ENCODE measurements at places on chromosomes 1 and 21.

- no peak for DNase-seq
Observed at GRCh38 chr1:32810358-32810757, 6.8 kb downstream of the YARS1 start.

GRCh38 chr1:235749755-235750300, 100.2 kb upstream of the GNG4 start:
- DNase-seq, result no peak

DNA sequence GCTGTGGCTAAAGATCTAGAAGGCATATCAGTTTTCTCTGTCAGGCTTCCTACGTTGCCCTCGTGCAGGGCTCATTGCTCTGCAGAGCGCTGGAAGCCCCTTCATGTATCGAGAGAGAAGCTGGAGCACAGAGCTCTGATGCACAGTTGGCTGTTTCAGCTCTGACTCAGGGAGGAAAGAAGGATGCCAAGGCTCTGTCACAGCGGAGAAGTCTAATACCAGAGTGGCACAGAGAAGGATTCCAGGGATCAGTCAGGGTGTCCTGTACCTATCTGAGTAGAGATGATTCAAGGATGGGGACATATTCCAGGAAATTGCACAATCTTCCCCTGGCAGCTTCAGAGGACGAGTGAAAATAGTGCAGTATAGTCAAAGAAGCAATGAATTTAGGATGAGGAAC, 179.2 kb upstream of the FMN2 start:
- DNase-seq, result no peak

DNA sequence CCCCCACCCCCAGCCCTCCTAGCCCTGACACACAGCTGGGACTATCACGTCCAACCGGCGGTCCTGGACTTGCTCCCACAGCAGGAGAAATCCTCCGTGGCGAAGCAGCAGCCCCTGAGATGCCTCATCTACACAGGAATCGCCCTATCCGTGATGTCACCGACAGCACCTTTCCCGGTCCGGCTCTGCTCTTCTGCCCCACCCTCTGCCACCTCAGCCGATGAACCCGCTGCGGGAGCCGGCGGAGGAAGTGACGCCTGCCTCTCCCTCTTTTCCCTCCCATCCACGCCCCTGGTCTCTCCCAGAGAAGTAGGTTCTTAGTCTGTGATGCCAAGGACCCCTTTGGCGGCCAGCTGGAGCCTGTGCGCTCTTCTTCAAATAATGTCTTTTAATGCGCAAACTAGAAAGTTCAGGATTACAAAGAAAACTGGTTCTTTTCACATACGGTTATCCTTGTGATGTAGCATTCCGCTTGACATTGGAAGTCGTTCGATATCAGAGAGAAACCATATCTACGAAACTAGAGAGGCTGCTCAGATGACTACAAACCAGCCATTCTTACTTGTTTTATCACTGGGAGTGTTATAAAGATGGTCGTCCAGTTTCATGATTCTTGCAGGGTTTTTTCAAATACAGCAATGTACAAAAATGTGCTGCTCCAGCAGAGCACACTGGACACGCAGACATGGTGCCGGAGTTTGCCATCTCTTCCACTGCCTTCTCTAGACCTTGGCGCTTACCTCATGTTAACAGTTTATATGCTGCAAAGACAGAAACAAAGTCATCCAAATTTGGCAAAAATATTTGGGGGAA, 120.3 kb downstream of the PPIAL4G start:
- DNase-seq, result no peak

- peak; percentile 44 for DNase-seq
Observed at GRCh38 chr1:234065794-234066447, 161.4 kb downstream of the SLC35F3 start.

DNA sequence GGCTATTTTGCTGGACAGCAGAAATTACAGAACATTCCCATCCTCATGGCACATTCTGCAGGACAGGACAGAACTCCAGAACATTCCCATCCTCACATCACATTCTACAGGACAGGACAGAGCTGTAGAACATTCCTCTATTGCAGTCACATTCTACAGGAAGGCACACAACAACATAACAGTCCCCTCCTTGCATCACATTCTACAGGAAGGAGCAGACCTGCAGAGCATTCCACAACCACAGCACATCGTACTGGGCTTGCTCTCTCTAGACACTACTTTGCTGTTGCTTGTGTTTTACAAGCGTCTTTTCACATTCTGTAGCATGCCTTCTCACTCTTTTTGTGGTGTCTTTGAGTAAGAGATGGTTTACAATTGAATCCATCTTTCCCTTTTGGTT, 26.8 kb upstream of the ABCB10 start:
- no peak for DNase-seq

DNA sequence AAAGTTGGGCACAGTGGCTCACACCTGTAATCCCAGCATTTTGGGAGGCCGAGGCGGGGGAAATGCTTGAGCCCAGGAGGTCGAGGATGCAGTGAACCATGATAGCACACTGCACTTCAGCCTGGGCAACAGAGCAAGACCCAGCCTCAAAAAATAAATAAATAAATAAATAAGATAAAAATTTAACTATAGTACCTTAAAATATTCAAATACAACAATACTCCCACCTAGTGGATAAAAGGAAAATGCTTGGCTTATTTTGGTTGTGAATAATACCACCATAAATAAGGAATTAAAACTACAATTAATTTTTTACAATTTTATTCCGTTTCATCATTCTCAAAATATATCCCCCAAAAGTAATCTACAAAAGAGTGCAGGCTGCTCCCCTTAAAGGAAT, 8.1 kb downstream of the PSMG1 start:
- DNase-seq, result no peak

- peak; percentile 95 for DNase-seq
Observed at GRCh38 chr1:173868266-173869020, at the start of gene ZBTB37. Gene ZBTB37 (plus strand): TSS chr1:173868380. CDS start chr1:173870226, 1,846 bp downstream.

DNA sequence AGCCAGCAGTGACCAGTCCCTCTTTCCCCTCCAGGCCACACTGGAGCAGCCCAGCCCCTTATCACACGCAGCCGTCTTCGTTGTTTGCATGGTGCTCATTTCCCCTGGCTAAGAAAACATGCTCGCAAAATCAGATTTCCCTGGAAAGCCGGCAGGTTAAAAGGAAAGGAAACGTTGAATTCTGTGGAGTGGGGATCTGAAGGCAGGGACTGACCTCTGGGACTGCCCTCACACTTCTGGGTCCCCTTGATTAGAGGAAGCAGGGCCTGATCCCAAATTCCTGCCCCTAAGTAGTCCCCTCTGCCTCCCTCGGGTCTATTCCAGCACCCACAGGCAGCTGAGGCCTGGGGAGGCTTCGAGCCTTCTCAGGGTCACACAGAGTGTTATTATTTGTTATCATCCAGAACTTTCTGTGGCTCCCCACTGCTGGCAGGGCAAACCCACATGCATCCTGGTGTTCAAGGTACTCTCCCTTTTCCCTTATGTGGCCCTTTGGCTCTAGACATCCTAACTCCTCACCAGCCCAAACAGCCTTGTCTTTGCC, 125.2 kb upstream of the ZBTB40 start:
- DNase-seq, result no peak

- DNase-seq, result no peak
Observed at GRCh38 chr1:81296601-81297000, 504.1 kb upstream of the ADGRL2 start.

DNA sequence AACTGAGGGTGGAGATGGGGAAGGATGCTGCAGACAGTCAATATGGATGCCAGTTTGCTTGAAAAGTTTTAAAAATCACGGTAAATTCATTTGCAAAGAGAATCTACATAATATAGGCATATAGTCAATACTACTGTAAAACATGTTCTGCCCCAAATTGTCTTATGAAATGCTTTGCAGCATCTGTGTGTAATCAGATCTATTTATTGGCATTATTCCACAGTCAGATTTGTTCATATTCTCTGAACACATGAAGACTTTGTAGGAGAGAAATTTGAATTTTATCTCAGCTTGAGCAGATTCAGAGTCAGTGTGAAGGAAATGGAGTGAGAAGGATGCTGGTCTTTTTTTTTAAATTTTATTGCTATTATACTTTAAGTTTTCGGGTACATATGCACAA, 88.5 kb downstream of the PLPPR4 start:
- no peak for DNase-seq

DNA sequence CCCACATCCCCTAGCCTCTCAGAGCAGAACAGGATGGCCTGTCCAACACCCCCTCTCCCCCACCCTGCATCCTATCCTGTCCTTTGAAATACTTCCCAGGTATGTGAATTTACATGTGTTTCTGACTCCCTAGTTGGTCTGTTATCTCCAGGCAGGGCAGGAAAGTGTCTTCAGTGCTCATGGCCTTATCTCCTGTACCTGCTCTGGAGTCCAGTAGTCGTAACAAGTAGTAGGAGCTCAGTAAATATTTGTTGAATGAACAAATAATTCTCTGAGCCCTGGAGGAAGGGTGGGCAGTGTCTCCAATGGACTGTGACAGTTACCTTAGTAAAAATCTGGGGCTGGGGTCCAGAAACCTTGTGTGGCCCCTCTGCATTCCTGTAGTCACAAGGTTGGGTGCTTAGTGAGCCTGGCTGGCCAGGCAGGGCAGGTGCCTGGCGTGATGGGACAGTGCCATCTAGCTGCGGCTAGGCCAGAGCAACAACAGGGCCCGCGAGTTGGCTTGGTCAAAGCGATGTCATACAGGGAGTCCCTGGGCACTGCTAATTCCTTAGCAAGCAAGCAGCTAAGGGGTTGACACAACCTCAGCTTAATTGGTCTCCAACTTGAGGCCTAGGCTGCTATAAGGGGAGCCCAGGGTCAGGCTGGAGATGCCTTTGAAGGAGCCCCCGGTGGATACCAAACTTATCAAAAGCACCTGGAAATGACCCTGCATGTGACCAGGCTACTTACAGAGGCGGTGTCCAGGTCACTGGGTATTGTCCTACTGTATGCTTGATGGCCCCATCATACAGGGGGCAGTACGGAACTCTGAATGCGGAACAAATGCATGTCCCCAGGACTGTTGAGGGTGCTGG, 89.0 kb upstream of the PPM1J start:
- peak; percentile 67 for DNase-seq

- peak; percentile 42 for DNase-seq
Observed at GRCh38 chr1:26602378-26602959, 72.9 kb downstream of the RPS6KA1 start.

- DNase-seq, result no peak
Observed at GRCh38 chr1:8527941-8528340, 210.0 kb downstream of the SLC45A1 start.

- DNase-seq, result no peak
Observed at GRCh38 chr21:26572076-26572701, 897 bp downstream of the CYYR1 start.

GRCh38 chr1:116164604-116165368, 53.6 kb downstream of the MAB21L3 start:
- no peak for DNase-seq

- DNase-seq, result no peak
Observed at GRCh38 chr1:18174037-18174436, 66.4 kb downstream of the IGSF21 start.

DNA sequence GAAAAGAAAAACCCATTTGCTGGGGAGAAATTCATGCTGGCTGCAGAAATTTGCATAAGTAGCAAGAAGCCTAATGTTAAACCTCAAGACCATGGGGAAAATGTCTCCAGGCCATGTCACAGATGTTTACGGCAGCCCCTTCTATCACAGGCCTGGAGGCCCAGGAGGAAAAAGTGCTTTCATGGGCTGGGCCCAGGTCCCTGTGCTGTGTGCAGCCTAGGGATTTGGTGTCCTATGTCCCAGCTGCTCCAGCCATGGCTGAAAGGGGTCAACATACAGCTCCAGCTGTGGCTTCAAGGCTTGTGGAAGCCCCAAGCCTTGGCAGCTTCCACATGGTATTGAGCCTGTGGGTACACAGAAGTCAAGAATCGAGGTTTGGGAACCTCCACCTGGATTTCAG, 93.0 kb downstream of the HFM1 start:
- DNase-seq, result no peak

GRCh38 chr1:224047538-224047937, 66.4 kb upstream of the FBXO28 start:
- no peak for DNase-seq

GRCh38 chr1:5385096-5385799, 607.0 kb downstream of the NPHP4 start:
- no peak for DNase-seq

GRCh38 chr1:208009706-208010444, 99.0 kb upstream of the CD34 start:
- no peak for DNase-seq

DNA sequence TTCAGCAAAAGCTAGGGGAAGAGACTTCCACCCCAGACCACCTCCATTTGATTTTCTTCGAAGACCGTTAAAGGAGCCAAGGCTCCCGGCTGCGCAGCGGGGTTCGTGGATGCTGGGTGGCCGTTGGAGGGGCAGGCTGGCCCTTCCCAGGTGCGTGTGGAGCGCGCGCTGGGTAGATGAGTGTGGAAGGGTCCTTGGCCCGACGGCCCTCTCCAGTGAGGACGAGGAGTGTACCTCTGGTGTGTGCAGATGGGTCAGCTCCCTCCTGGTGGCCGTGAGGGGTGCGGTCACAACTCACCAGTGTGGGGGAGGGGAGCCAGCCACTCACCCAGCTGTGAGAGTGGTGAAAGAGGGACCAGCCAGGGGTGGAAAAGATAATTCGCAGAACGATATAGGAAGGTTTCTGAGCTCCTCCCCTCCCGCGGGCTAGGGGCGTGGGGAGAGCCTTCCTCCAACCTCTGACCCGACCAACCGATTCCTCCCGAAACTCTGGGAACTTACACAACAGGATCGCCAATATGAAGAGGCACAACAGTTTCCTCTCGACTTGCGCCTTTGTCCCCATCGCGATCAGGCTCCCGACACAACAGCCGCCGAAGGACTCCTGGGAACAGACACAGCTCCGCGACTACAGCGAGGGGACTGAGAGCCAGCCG, at the start of gene F11R:
F11R (minus strand) TSS at position 644 of the 656 bp plus-strand sequence; CDS start at position 565, 79 bp downstream.
- DNase-seq, result peak; percentile 81

DNA sequence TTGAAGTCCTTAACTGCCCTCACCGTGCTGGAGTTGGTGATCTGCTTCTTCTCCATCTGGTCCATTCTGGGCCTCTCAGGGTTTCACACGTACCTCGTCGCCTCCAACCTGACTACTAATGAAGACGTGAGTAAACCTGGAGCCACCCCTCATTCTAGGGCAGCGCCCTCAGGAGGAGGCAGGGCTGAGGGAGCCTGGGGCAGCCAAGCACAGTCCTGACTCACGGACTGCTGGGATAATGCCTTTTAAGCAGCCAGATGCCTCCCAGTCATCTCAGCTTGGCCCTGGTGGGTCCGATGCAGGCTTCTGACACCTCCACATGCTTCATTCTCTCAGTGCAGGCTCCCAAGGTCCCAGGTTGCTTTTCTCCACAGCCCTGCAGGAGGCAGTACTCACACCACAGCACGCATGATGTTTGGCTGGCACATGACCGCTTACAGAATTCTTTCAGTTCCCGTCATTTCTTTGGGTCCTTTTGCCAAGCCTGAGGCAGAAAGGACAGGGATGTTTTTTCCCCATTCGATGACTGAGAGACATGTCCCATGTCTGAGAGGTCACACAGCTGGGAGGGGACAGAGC, 11.8 kb upstream of the SFN start:
- no peak for DNase-seq
